ENCODE measurements at places on chromosomes 7 and 10.

DNA sequence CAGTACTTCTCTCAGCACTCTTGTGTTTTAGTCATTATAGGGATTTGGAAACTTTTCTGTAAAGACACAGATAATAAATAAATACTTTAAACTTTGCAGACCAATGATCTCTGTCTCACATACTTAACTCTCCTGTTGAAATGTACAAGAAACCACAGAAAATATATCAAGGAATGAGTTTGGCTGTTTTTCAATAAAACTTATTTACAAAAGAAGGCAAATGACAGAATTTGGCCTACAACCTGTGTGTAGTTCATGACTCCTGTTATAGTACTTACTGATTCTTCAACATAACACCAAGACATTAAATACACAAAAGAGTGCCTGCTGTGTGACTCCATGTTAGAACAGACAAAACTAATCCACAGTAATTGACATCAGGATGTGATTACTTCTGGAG, 510.0 kb upstream of the PHF14 start:
- no peak for DNase-seq

DNA sequence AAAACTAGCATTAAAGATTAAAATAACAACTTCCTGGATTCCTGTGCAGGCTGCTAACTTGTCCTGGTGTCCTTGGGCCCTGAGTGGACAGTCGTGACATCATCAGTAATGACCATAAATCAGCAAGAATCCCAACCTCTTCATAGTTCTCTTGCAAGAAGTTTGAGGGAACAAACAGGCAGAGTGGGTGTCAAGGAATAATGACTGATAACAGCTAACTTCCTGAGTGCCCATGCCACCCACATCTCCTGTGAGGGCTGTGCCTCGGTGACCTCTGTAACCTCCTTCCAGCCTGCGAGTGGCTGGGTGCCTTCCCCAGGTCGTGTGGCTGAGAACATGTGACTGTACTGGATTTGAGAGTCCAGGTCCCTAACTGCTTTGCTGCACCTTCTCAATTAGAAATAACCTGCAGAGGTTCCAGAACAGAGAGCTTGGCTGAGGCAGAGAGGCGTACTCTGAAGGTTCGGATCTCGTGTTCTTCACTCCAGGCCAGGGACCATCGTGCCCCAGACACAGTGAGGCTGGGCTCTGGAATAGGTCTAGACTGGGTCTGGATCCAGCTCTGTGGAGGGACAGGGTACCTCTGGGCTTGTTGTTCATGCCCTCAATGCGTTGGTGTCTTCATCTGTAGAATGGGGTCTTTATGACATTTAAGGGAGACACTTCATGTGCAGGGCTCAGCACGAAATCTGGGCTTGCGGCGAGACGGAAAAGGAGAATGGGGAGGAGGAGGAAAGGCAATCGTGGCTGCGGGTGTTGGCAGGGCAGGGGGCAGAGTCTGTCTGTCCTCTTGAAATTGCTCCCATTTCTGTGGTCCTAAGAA, 313.1 kb upstream of the ZNF32 start:
- DNase-seq = no peak

DNA sequence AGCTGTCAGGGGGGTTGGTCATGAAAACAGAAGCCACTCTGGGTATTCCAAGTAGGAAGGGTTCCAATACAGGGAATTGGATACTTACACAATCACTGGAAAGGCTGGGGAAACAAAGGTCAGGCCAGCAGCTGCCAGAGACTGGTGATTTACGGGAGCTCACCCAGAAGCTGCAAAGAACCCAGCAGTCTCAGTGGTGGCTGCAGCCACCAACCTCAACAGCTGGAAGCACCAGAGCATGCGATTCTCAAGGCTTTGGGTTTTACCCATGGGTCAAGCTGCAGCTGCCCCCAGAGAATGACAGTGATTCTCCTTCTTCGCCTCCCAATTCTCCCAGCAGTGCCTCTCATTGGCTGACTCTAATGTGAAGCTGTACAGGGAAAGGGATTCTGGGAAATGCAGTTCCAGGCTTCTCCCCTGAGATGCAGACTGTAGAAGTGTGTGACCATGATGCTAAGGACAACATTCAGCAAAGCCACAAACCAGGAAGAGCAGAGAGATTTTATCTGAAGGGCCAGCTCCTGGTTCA, 107.2 kb upstream of the TCF7L2 start:
- no peak for DNase-seq

DNA sequence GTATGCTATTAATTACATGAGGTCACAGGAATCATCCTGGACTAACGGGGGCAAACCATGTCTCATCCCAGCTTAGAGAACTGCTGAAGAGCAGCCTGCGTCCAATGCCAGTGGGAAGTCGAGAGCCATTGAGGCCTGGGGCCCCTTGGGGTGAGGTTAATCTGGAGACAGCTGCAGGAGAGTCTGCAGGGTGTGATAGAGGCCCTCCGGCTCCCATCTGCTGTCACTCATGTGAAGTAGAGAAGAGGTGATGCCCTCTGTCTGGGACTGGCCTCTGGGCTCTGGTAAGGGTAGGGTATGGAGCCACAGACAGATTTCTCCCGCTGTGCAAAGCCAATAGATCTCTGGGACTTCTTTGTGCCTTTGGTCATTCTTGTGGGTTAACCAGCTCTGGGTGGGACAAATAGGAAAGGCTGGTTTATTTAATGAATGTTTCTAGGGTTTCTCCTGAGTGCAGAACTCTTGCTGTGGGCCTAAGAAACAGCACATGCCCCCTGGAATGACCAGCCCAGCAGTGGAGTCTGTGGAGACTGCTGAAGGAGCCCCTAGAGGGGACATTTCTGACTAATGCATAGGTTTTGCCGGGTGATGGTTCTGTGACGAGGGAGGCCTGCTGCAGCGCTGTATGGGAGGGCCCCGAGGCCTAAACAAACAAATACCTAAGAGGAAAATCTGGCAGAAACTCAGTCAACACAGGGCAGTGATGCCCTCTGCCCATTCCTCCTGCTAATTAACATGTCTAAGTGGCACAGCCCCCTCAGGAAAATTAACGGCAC, 34.5 kb downstream of the CRHR2 start:
- no peak for DNase-seq

DNA sequence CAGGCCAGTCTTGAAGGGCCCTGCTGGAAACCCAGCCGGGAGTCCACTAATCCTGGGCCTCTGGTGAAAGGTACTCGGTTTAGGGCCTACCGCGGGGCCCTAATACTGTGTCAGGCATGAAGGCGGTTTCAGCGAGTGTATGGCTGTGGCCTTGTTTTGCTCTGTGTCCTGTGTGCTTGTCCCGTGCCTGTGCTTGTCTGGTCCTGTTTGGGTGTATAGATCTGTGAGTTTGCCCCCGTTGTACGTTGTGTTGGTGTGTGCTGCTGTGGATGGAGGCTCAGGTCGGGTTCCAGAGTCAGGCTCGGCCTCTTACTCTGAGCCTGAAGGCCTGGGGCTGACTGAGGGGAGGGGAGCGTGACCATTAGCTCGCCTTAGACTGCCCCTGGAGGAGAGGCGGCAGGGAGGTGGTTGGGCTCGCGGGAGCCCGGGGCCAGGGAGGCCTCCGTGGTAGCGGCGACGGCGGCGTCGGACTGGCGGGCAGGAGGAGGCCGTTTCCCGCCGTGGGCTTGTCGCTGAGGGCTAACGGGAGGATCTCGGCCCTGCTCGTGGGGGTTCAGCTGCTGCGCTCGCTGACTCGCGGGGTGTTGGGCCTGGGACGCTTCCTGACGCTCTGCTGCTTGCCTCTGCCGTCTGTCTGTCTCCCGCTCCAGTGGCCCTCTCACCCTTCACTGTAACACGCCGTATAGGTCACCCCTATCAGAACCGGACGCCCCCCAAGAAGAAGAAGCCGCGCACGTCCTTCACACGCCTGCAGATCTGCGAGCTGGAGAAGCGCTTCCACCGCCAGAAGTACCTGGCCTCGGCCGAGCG, 2.6 kb downstream of the TLX1 start:
- no peak for DNase-seq

GRCh38 chr7:70303780-70304179, 705.5 kb downstream of the AUTS2 start:
- no peak for DNase-seq

GRCh38 chr7:155311826-155312537, 14.3 kb downstream of the INSIG1 start:
- peak; percentile 23 for DNase-seq

DNA sequence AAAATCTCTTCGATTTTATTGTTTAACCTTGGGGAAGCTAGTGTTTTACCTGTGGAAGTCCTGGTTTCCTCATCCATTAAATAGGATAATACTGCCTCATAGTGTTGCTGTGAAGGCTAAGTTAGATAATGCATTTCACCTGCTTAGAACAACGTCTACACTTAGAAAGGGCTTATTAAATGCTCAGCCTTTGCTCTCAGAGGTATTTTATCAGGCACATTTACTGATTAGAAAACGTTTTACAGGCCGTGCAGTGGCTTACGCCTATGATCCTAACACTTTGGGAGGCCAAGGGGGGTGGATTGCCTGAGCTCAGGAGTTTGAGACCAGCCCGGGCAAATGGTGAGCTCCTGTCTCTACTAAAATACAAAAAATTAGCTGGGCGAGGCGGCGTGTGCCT, 144.4 kb downstream of the INSYN2A start:
- no peak for DNase-seq

DNA sequence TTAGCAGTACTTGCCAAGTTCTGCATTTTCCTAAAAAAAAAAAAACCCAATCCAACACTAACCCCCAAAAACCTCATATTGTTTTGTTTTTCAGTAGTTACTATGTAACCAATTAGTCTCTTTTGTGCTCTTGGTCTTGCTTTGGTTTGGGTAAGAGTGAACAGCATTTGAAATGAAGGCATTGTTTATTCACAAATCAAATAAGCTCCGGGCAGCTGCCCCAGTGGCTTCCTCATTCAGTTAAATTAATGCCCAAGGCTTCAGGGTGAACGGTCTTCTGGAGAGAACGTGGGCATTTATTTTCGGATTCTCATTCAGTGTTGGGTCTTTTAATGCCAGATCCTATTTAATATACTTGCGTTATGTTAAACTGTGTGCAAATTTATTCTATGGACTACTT, 108.7 kb downstream of the GFRA1 start:
- DNase-seq = no peak

- DNase-seq = no peak
Measured at GRCh38 chr10:131925716-131926115, 24.9 kb downstream of the PPP2R2D start.
